ENCODE measurements at places on chromosomes 3 and 15. TPM values are rescaled to one million over a fixed set of nuclear protein-coding genes. Genes with fewer than 3 reads are reported as not detected.

- DNase-seq: no peak
- no peaks in the 10 kb centered on the region for H3K4me1 ChIP-seq
- H3K27me3 ChIP-seq: no peaks in the 10 kb centered on the region
- H3K36me3 ChIP-seq: no peaks in the 10 kb centered on the region
These were observed 61.5 kb downstream of the LRRC49 start for GRCh38 chr15:70954171-70954570.

DNA sequence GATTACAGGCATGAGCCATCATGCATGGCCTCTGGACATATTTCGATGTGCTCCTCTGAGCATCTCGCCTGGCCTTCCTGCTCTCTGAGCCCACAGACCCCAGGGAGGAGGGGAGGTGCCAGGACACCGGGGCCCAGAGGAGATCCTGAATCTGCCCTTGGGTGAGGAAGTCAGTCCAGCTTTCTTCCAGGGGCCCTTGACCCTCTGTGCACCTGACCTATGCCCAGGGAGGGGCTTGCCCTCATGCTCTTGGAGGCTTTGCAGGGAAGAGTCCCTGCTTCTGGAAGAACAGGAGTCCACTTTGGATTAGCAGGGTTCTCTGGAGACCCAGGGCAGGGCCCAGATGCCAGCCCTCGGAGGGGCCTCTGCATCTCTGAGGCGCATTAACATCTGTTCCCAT is 1.4 kb downstream of the ACSBG1 start:
- H3K4me1 ChIP-seq: no peaks in the 10 kb centered on the region
- H3K27me3 ChIP-seq: no peaks in the 10 kb centered on the region
- H3K36me3 ChIP-seq: no peaks in the 10 kb centered on the region
- H3K4me3 ChIP-seq: no peak overlapping the region

- H3K27me3 ChIP-seq: no peaks in the 10 kb centered on the region
- no peak overlapping the region for H3K27ac ChIP-seq
- H3K4me1 ChIP-seq: peaks cover 11% of the 10 kb centered on the region
- no peaks in the 10 kb centered on the region for H3K36me3 ChIP-seq
These were observed 12.9 kb downstream of the PCYT1A start for GRCh38 chr3:196274585-196274984.

- no peak overlapping the region for H3K4me3 ChIP-seq
- no peak for DNase-seq
- no peak overlapping the region for H3K27ac ChIP-seq
- H3K27me3 ChIP-seq: no peaks in the 10 kb centered on the region
- no peaks in the 10 kb centered on the region for H3K4me1 ChIP-seq
These were observed 133.8 kb upstream of the NAALADL2 start for GRCh38 chr3:174725303-174725702.

DNA sequence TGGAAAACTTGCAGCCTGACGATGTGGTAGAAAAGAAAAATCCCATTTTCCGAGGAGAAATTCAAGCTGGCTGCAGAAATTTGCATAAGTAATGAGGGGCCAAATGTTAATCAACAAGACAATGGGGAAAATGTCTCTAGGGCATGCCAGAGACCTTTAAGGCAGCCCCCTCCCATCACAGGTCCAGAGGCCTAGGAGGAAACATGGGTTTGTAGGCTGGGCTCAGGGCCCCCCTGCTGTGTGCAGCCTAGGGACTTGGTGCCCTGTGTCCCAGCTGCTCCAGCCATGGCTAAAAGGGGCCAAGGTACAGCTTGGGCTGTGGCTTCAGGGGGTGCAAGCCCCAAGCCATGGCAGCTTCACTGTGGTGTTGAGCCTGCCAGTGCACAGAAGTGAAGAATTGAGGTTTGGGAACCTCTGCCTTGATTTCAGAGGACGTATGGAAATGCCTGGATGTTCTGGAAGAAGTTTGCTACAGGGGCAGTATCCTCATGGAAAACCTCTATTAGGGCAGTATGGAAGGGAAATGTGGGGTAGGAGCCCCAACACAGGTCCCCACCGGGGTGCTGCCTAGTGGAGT is 75.9 kb upstream of the CADPS start:
- no peaks in the 10 kb centered on the region for H3K36me3 ChIP-seq
- no peak overlapping the region for H3K4me3 ChIP-seq
- H3K27me3 ChIP-seq: no peaks in the 10 kb centered on the region
- no peaks in the 10 kb centered on the region for H3K4me1 ChIP-seq
- no peak for DNase-seq

Gene MESP2
- 1.8 TPM for total RNA-seq

DNA sequence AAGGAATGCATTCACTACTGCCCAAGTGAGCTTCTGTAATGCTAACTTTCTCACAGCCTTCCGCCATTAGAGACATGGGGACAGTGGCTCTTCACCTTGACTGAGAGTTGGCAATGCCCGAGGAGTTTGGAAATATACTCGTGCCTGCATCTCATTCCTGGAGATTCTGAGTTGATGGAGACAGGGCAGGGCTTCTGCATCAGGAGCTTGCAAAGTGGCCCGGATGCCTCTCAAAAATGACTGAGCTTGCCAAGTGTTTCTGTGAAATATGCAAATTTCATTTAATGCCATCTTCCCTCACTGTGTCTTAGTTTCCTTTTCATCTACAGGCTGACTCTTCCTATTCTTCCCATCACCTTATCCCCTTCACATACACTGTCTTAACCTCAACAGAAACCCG is 346.2 kb downstream of the GRM7 start:
- H3K27me3 ChIP-seq: no peaks in the 10 kb centered on the region
- no peak overlapping the region for H3K4me3 ChIP-seq
- H3K36me3 ChIP-seq: no peaks in the 10 kb centered on the region

DNA sequence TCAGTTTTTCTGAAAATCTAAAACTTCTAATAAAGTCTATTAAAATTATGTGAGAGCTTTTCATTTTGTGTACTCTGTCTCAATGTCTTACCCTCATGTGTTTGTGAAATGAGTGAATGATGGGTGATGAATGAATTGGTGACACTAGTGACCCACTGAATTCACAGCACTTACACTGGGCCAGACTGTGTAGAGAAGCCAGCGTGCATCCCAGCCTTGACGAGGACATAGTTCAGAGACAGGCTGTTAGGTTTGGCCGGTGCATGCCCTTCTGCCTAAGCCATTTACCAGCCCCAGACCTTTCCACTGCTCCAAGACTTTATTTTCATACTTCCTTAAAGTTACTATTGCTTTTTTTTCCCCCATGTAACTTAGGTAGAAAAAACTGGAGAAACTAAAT is 38.8 kb downstream of the FBXO22 start:
- no peaks in the 10 kb centered on the region for H3K4me1 ChIP-seq
- no peaks in the 10 kb centered on the region for H3K27me3 ChIP-seq
- no peaks in the 10 kb centered on the region for H3K36me3 ChIP-seq
- no peak for DNase-seq
- H3K27ac ChIP-seq: no peak overlapping the region

DNA sequence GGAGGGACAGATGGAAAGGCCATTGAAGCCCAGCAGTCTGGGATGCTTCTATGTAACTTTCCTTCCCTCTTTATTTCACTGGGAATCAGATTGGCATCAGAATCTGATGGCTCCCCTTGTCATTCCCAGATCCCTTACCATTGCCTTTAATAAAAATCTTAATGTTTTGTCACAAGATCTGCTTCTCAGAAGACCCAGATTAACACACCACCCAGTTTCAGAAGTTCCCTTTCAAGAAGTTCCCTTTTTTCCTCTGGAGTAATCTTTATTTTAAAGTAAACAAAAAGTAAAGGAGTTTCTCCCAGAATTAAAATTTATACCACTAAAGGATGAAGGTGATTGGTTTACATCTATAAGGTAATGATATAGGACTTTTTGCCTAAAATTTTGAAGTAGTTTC is 76.4 kb downstream of the UBR1 start:
- H3K4me1 ChIP-seq: no peaks in the 10 kb centered on the region
- H3K4me3 ChIP-seq: no peak overlapping the region
- H3K27me3 ChIP-seq: no peaks in the 10 kb centered on the region
- no peaks in the 10 kb centered on the region for H3K36me3 ChIP-seq

Gene THRB
- total RNA-seq: 6.9 TPM

- H3K27me3 ChIP-seq: no peaks in the 10 kb centered on the region
- no peak for DNase-seq
- H3K4me1 ChIP-seq: peaks cover 30% of the 10 kb centered on the region
- no peak overlapping the region for H3K27ac ChIP-seq
- no peak overlapping the region for H3K4me3 ChIP-seq
These were observed 31.0 kb downstream of the FSTL1 start for GRCh38 chr3:120419797-120420196.

Gene ZNF80
- not detected for total RNA-seq

Gene SPINK8
- not detected for total RNA-seq

DNA sequence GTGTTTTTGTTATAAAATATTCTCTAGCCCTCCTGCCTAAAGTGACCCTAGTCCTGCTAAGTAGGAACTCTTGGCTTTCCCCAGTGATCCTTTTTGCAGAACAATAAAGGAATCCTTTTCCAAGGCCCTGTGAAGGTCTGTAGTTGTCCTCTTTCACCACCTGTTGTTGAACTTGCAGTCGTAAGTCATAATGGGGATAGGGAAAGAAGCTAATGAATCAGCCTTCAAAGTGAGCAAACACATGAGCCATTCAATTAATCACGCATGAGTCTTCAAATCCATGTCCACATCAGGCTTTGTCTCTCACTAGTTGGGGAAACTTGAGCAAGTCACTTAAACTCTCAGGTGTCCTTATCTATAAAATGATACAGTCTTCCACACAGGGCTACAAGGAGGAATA is 27.6 kb downstream of the ZNF860 start:
- no peak overlapping the region for H3K4me3 ChIP-seq
- DNase-seq: no peak
- no peak overlapping the region for H3K27ac ChIP-seq
- no peaks in the 10 kb centered on the region for H3K36me3 ChIP-seq

GRCh38 chr15:90684281-90684680 is 32.9 kb upstream of the BLM start:
- no peaks in the 10 kb centered on the region for H3K4me1 ChIP-seq
- H3K4me3 ChIP-seq: no peak overlapping the region
- no peaks in the 10 kb centered on the region for H3K27me3 ChIP-seq
- no peak for DNase-seq
- H3K36me3 ChIP-seq: no peaks in the 10 kb centered on the region

GRCh38 chr15:38559131-38559530 is 5.5 kb downstream of the RASGRP1 start:
- no peak for DNase-seq
- H3K36me3 ChIP-seq: no peaks in the 10 kb centered on the region
- no peak overlapping the region for H3K27ac ChIP-seq
- no peaks in the 10 kb centered on the region for H3K27me3 ChIP-seq
- H3K4me3 ChIP-seq: no peak overlapping the region

Gene GRIP2
- total RNA-seq: 0.99 TPM

GRCh38 chr3:142278451-142278850 is 53.1 kb upstream of the GK5 start:
- H3K27me3 ChIP-seq: no peaks in the 10 kb centered on the region
- no peak for DNase-seq
- H3K27ac ChIP-seq: no peak overlapping the region

- no peak for DNase-seq
- no peaks in the 10 kb centered on the region for H3K36me3 ChIP-seq
- no peak overlapping the region for H3K27ac ChIP-seq
- no peaks in the 10 kb centered on the region for H3K4me1 ChIP-seq
These were observed 51.0 kb downstream of the NFKBIZ start for GRCh38 chr3:101900316-101900715.

GRCh38 chr3:190306513-190307163 is 15.6 kb downstream of the CLDN1 start:
- H3K4me1 ChIP-seq: peaks cover 55% of the 10 kb centered on the region
- peak overlapping the region; percentile 90 for H3K27ac ChIP-seq
- H3K36me3 ChIP-seq: no peaks in the 10 kb centered on the region
- H3K4me3 ChIP-seq: no peak overlapping the region
- H3K27me3 ChIP-seq: no peaks in the 10 kb centered on the region

GRCh38 chr15:63156755-63157117 is 541 bp downstream of the RPS27L start:
- peaks cover 16% of the 10 kb centered on the region for H3K4me1 ChIP-seq
- peak overlapping the region; percentile 78 for H3K4me3 ChIP-seq
- H3K27me3 ChIP-seq: no peaks in the 10 kb centered on the region

GRCh38 chr3:183854318-183855035 is 29.1 kb upstream of the MAP6D1 start:
- no peak overlapping the region for H3K27ac ChIP-seq
- no peaks in the 10 kb centered on the region for H3K4me1 ChIP-seq
- H3K27me3 ChIP-seq: no peaks in the 10 kb centered on the region
- no peak for DNase-seq
- no peak overlapping the region for H3K4me3 ChIP-seq

Gene FGD5
- total RNA-seq: 4.9 TPM

Gene ACP3
- total RNA-seq: 0.33 TPM

Gene TM4SF1
- 168 TPM for total RNA-seq

DNA sequence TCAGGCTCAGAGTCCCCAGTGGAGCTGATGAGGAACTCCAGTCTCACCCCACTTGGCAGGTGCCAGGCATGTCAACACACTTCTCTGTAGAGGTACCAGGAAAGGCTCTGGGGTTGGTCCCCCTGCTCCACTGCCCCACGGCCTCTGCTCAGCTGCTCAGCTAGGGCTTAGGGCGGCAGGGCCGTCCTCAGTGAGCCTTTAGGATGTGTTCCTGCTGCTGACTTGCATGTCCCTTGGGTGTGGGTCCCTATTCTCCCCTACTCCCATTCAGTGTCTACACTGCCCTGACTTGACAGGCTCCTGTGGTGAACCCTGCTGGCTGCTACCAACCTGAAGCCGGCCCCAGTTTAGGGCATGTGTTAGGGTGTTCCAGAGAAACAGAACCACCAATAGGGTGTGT is 17.9 kb upstream of the POLG start:
- no peak overlapping the region for H3K27ac ChIP-seq
- H3K36me3 ChIP-seq: no peaks in the 10 kb centered on the region
- DNase-seq: no peak

DNA sequence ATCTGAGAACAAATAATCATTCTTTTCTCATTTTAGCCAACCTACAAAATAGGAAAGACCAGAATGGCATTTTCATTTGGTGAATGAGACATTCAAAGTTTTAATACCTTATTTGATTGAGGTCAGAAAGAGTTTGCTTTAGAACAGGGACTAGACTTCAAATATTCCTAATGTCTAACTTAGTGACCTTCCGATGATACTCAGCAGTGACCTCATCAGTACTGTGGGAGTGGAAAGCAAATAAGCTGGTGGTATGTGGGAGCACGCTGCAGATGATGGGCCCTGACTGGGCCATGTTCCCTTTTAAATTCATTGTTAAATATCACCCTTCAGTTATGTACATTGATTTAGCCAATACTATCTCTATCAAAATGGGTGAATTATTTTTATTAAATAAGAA is 223.3 kb downstream of the P3H2 start:
- H3K4me3 ChIP-seq: no peak overlapping the region
- no peaks in the 10 kb centered on the region for H3K36me3 ChIP-seq
- no peak for DNase-seq
- H3K4me1 ChIP-seq: no peaks in the 10 kb centered on the region
- no peak overlapping the region for H3K27ac ChIP-seq

Gene CISH
- 19.8 TPM for total RNA-seq

Measured in body of pancreas (tissue), 4 donors.